Peyer's patch (tissue), 4 donors: ENCODE measurements at places on chromosomes 6 and 20. TPM values are rescaled to one million over a fixed set of nuclear protein-coding genes. Genes with fewer than 3 reads are reported as not detected.

GRCh38 chr6:31351401-31352309, 5.3 kb downstream of the HLA-B start:
- no peaks in the 10 kb centered on the region for H3K27me3 ChIP-seq
- H3K4me3 ChIP-seq = no peak overlapping the region
- peaks cover 27% of the 10 kb centered on the region for H3K4me1 ChIP-seq
- no peak overlapping the region for H3K27ac ChIP-seq

EPHA7 gene
- total RNA-seq = 6.6 TPM

HAO1 gene
- total RNA-seq = 1.1 TPM

LST1 gene
- total RNA-seq = 11.6 TPM

BEND6 gene
- total RNA-seq = not detected

- H3K27ac ChIP-seq = no peak overlapping the region
- no peak for DNase-seq
- no peaks in the 10 kb centered on the region for H3K36me3 ChIP-seq
- no peaks in the 10 kb centered on the region for H3K27me3 ChIP-seq
- H3K4me3 ChIP-seq = no peak overlapping the region
Measured at GRCh38 chr6:50030777-50031562, 9.2 kb upstream of the DEFB110 start.

DNA sequence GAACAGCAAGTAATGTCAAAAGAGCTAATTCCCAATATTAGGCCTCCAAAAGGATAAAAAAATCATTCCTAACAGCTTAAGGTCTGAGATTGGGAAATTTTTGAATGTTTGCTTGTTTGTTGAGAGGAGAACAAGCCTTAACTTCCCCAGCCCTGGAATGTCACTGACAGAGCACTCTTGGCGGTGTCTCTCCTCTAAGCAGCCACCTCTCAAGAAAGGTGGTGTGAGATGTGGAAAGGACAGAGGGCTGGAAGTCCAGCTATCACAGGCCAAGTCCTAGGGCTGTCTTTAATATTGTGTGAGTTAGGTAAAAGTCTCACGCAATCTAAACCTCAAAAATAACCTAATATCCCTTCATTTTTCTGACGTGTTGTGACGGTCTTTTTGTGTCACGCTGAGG, 101.6 kb downstream of the MTFR2 start:
- H3K36me3 ChIP-seq = no peaks in the 10 kb centered on the region
- no peaks in the 10 kb centered on the region for H3K4me1 ChIP-seq
- no peaks in the 10 kb centered on the region for H3K27me3 ChIP-seq

- DNase-seq = no peak
- H3K27me3 ChIP-seq = no peaks in the 10 kb centered on the region
- H3K27ac ChIP-seq = no peak overlapping the region
- no peaks in the 10 kb centered on the region for H3K4me1 ChIP-seq
- no peaks in the 10 kb centered on the region for H3K36me3 ChIP-seq
Measured at GRCh38 chr6:20198775-20199174, 13.5 kb downstream of the MBOAT1 start.

DNA sequence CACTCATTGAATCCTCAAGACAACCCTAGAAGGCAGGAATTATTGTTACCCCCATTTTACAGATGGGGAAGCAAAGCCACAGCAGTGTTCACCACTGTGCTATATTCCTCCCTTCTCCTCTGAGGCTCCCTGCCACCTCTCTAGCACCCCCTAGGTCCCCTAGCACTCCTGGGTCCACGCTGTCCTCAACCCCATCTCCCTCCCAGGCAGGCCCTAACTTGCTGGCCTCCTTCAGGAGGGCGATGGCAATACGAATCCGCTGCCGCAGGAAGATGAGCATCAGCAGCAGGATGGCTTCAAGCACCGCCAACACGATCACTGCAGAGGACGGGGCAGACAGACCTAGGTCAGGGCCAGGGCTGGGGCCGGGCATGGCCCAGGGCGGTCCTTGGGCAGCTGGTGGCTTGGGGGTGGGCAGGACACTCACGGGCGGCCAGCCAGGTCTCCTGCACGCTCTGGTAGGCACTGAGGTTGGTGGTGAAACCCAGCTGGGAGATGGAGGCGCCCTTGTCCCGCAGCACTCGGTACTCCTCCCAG, 7.8 kb upstream of the NEU1 start:
- H3K27me3 ChIP-seq = no peaks in the 10 kb centered on the region
- H3K27ac ChIP-seq = no peak overlapping the region
- H3K4me3 ChIP-seq = no peak overlapping the region
- no peaks in the 10 kb centered on the region for H3K4me1 ChIP-seq

DNA sequence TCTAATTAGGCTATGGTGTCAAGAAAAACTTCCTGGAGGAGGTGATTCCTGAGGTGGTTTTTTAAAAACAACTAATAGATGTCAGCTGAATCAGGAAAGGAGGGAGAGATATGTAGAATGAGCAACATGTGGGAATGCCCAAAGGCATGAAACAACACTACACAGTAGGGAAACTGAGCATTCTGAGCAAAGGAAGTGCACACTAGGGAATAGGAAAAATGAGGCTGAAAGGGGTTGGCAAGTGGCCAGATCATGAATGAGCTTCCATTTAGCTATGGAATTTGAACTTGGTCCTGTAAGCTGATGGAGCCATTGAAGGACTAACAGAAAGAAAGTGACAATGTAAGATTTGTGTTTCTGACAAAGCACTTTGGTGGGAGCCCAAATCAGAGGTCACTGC, 16.9 kb upstream of the SLC35F1 start:
- no peak overlapping the region for H3K27ac ChIP-seq
- H3K36me3 ChIP-seq = no peaks in the 10 kb centered on the region
- H3K27me3 ChIP-seq = no peaks in the 10 kb centered on the region
- no peak for DNase-seq
- no peaks in the 10 kb centered on the region for H3K4me1 ChIP-seq

DNA sequence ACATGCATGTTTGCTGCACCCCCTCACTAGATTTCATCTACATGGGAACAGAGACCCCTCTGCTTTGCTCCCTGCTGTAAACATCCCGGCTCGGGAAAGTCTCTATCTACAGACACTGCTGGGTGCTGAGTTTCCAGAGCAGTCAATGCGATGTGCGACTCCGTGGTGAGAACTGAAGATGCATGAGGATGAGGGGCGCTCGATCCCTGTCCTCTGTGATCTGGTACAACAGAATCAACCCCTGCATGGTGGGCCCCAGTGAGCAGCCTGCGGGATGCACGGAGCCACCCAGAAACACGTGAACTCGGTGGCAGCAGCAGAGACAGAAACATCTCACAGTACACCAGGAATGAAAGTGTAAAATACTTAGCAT, 83.1 kb downstream of the THBS2 start:
- H3K27me3 ChIP-seq = no peaks in the 10 kb centered on the region
- no peaks in the 10 kb centered on the region for H3K4me1 ChIP-seq
- no peaks in the 10 kb centered on the region for H3K36me3 ChIP-seq
- DNase-seq = no peak
- H3K4me3 ChIP-seq = no peak overlapping the region

GRCh38 chr6:148392671-148393070, 50.0 kb downstream of the SASH1 start:
- H3K36me3 ChIP-seq = no peaks in the 10 kb centered on the region
- no peaks in the 10 kb centered on the region for H3K27me3 ChIP-seq
- H3K4me1 ChIP-seq = no peaks in the 10 kb centered on the region
- no peak for DNase-seq

HS3ST5 gene
- not detected for total RNA-seq

DNA sequence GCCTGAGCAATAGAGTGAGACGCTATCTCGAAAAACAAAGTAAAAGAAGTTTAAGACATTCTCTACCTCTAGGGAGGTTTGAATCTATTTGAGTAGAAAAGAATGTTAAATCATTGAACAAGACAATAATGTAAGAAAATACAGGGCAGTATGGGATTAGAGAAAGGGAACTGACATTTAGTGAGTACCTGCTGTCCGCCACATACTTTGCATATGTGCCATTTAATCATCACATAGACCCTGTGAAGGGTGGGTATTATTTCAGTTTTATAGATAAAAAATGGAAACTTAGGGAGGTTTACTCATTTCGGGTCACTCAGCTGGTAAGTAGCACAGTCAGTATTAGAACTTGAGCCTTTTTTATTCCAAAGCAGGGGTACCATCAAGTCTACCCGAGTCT, 31.4 kb downstream of the STK4 start:
- H3K27me3 ChIP-seq = no peaks in the 10 kb centered on the region
- no peak for DNase-seq
- H3K4me3 ChIP-seq = no peak overlapping the region
- H3K36me3 ChIP-seq = peaks cover 73% of the 10 kb centered on the region

ID4 gene
- 9.1 TPM for total RNA-seq

- H3K4me1 ChIP-seq = peaks cover 9% of the 10 kb centered on the region
- H3K27ac ChIP-seq = peak overlapping the region; percentile 60
- no peaks in the 10 kb centered on the region for H3K27me3 ChIP-seq
- H3K36me3 ChIP-seq = no peaks in the 10 kb centered on the region
- no peak overlapping the region for H3K4me3 ChIP-seq
- peak; percentile 59 for DNase-seq
Measured at GRCh38 chr6:82017288-82017687, 230.3 kb downstream of the IBTK start.

DNA sequence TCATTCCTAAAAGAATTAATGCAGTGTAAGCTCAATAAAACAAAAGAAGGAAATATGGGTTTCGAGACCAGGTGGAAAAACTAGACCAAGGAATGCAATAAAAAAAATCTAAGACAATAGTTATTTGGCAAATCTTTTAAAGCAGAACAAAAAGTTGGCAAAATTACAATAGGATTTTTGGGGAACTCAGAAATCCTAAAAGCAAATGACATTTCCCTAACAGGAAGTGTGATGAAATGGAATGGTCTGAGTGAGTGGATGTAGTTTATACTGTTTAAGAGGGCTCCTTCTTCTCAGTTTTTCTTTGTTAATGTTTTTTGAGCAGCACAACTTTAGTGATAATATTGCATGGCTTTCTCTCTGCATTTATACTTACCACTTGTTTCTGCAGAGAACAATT, 190.0 kb downstream of the PLCB4 start:
- no peaks in the 10 kb centered on the region for H3K27me3 ChIP-seq
- H3K36me3 ChIP-seq = no peaks in the 10 kb centered on the region
- no peak overlapping the region for H3K27ac ChIP-seq
- DNase-seq = no peak
- no peak overlapping the region for H3K4me3 ChIP-seq
- no peaks in the 10 kb centered on the region for H3K4me1 ChIP-seq

GRCh38 chr20:33672426-33673113, 1.7 kb downstream of the NECAB3 start:
- peak overlapping the region; percentile 93 for H3K4me3 ChIP-seq
- DNase-seq = no peak
- peaks cover 19% of the 10 kb centered on the region for H3K4me1 ChIP-seq
- peaks cover 12% of the 10 kb centered on the region for H3K36me3 ChIP-seq

DNA sequence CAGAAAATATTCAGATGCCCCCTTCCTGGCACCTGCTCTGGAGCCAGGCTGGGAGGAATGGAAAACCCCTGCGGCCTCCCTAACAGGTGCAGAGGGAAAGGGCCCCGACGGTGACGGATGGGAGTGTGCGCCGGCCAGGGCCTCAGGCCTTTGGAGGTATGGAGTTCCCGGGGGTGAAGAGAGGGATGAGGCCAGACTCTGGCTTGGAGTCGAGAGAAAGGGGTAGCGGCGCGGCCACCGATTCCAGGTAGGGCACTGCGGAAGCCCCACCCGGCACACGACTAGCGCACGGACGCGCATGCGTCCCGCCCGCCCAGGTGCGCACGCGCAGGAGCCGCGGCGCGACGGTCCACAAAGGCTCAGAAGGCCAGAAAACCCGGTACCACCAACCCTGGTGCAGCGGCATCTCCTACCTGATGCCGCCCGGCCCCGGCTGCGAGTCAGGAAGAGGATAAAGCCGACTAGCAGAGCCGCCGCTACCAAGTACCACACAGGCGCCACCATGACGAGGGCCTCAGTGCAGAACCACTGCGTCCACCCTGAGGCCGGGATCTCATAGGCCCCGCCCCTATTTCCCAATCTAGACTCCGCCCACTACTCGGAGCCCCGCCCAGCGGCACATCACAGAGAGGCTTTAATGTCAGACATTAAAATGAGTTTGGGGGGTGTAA, at the start of gene DDRGK1:
Gene DDRGK1, minus strand, starts transcription at position 559 of the 671 bp plus-strand sequence. Its CDS starts 55 bp downstream, at position 504.
- peak within 1 kb of the TSS; percentile 85 for H3K27ac ChIP-seq
- no peaks in the 10 kb centered on the region for H3K4me1 ChIP-seq
- H3K4me3 ChIP-seq = peak within 1 kb of the TSS; percentile 67
- no peaks in the 10 kb centered on the region for H3K36me3 ChIP-seq

GGTLC1 gene
- total RNA-seq = not detected

- H3K36me3 ChIP-seq = no peaks in the 10 kb centered on the region
- no peak overlapping the region for H3K4me3 ChIP-seq
Measured at GRCh38 chr6:149109397-149110070, 208.0 kb upstream of the TAB2 start.

GRCh38 chr6:14682812-14683211, 563.1 kb upstream of the JARID2 start:
- H3K4me3 ChIP-seq = no peak overlapping the region
- no peaks in the 10 kb centered on the region for H3K27me3 ChIP-seq
- H3K36me3 ChIP-seq = no peaks in the 10 kb centered on the region
- H3K27ac ChIP-seq = no peak overlapping the region
- H3K4me1 ChIP-seq = no peaks in the 10 kb centered on the region

ZC3H12D gene
- total RNA-seq = 7.8 TPM

DNA sequence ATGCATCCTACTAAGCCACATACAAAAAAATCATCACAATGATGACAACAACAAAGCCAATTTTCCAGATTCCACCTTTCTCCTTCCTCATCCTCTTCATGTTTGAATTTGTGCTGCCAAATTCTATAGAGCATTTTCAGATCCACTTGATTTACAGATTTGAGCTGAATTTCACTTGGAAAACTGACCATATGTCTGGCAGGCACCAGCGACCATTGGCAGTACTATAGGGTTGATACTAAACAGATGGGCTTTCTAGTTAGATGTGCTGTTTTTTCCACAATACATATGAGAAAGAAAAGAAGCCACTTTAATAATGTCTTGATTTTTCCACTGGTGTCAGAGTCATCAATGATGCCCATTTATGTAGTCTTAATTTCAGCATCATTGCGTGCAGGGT, 127.0 kb downstream of the PHACTR3 start:
- no peak for DNase-seq
- no peaks in the 10 kb centered on the region for H3K4me1 ChIP-seq
- no peak overlapping the region for H3K4me3 ChIP-seq

GRCh38 chr20:5714261-5715041, 35.8 kb upstream of the SHLD1 start:
- H3K36me3 ChIP-seq = no peaks in the 10 kb centered on the region
- no peaks in the 10 kb centered on the region for H3K4me1 ChIP-seq
- no peaks in the 10 kb centered on the region for H3K27me3 ChIP-seq
- H3K4me3 ChIP-seq = no peak overlapping the region
- no peak overlapping the region for H3K27ac ChIP-seq

GRCh38 chr6:157723376-157723775, 99.7 kb upstream of the SNX9 start:
- DNase-seq = no peak
- H3K36me3 ChIP-seq = no peaks in the 10 kb centered on the region
- H3K4me3 ChIP-seq = no peak overlapping the region
- no peak overlapping the region for H3K27ac ChIP-seq
- no peaks in the 10 kb centered on the region for H3K27me3 ChIP-seq

DNA sequence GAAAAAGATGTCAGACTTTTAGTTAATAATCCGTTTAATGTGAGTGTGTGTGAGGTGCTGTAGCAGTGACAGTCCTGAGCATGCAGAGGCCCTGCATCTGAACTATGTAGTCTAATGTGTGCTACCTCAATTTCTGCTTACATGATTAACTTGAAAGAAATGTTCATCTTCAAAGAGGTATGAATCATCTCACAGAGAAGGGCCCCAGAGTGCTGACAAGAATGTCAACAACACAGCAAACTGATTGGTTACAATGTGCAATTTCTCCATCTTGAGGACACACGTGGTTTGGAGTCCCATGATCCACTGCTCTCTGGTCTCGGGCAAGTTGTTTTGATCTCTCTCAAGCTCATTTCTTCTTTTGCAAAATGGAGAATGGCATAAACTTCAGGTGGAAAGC, 61.7 kb upstream of the EMILIN3 start:
- no peak overlapping the region for H3K4me3 ChIP-seq
- H3K4me1 ChIP-seq = no peaks in the 10 kb centered on the region
- H3K27me3 ChIP-seq = no peaks in the 10 kb centered on the region
- no peak for DNase-seq
- no peak overlapping the region for H3K27ac ChIP-seq
